ENCODE measurements at places on chromosomes 6 and 20. TPM values are rescaled to one million over a fixed set of nuclear protein-coding genes. Genes with fewer than 3 reads are reported as not detected.

Gene IRAK1BP1
- 2.2 TPM for total RNA-seq

Gene TFB1M
- total RNA-seq: 32.0 TPM

Gene PSMG4
- 27.0 TPM for total RNA-seq

Gene BPIFB2
- total RNA-seq: not detected

Gene SPATS1
- not detected for total RNA-seq

Gene SLC44A4
- 2.7 TPM for total RNA-seq

Gene MAS1
- not detected for total RNA-seq

Gene GNAS-AS1
- not detected for total RNA-seq

Gene PSORS1C1
- 2.9 TPM for total RNA-seq

Gene CGA
- not detected for total RNA-seq

Gene ZC3H12D
- 0.26 TPM for total RNA-seq

Gene MYLK2
- total RNA-seq: 0.87 TPM

All from Panc1 (cell line).